Mammary epithelial cell (primary cell): ENCODE measurements at places on chromosomes 11 and 22.

- peak; percentile 66 for DNase-seq
These were observed 851.1 kb upstream of the RAG2 start for GRCh38 chr11:37449146-37449545.

DNA sequence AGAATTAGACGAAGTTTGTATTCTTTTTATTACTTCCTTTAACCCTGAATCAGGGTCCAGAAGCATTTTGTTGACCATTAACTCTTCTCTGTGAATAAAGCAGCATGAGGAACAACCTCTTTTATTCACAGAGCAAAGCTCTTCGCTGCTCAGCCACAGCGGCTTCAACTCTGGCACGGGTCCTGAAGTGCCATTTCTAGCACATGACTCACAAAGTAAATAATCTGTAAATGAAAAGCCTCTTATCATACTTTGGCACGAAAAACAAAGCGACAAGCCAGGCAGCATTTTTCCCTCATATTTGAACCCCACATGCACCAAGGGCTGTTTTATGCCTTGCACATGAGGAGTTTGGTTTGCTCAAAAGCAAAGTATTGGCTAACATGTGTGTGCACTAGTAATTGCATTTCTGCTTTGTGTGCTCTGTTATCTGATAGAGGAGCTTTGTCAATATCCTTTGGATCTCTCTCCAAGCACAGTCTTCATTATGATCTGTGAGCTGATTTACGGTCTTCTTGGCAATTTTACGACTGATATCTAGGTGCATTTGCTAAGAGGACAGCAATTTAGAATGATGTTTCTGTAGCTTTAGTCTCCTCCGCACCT is 33.0 kb upstream of the APOBEC3A start:
- peak; percentile 75 for DNase-seq

DNA sequence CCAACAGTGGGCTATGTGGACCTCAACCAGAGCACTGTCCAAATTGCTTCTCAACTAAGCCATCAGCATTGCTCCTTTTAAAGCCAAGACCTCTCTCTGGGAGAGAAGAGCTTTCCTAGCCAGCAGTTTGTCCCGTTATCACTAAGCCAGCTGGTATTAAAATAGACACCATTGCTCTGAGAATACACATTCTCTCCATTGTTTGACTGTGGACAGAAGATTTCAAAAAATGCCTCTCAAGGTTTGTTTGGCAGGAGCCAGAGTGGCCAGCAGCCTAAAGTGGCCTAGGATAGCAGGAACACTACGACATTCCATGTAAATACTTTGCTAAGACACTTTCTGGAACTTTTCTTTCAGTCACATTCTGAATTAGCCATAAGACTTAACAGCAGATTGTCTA is 41.3 kb downstream of the EIF4ENIF1 start:
- no peak for DNase-seq

GRCh38 chr11:66386171-66387069 is 14.9 kb upstream of the SLC29A2 start:
- DNase-seq = peak; percentile 71

GRCh38 chr11:65777241-65777640 is 3.5 kb downstream of the AP5B1 start:
- no peak for DNase-seq

DNA sequence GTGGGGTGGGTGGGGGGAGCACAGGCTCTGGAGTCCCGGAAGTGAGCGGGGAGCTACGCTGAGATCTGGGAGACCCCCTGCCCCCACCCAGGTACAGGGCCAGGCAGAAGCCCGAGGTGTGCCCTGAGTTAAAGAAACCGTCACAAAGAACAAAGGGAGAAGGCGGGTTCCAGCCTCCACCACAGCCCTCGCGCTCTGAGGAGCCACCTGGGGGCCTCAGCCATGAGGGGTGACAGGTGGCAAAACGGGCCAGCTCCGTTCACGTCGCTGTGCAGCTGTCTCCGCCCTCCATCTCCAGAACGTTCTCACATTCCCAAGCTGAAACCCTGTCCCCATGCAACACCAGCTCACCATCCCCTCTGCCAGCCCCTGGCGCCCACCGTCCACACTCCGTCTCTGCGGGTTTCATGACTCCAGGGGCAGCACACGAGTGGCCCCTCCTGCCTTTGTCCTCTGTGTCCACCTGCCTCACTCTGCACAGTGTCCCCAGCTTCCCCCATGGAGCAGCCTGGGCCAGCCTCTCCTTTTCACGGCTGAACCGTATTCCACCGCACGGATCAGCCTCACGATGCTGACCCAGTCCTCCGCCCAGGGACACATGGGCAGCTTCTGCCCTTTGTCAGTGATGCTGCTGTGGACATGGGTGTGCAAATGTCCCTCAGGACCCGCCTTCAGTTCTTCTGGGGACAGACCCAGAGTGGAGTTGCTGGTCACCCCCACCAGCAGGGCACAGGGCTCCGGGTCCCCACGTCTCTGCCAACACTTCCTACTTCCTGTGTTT is 1.7 kb upstream of the MUC5B start:
- DNase-seq = no peak

DNA sequence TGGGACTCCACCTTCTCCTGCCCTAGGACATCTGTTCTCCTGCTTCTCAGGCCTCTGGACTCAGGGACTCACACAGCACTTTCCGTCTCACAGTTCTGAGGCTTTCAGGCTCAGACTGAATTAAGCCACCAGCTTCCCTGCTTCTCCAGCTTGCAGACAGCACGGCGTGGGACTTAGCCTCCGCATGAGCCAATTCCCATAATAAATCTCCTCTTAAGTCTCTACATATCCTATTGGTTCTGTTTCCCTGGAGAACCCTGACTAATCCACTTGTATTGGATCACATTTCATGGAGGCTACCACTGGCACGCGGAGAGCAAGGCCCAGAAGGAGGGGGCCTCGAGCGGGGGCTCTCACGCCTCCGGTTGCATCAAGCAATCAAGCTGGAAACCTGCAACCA is 1313.6 kb downstream of the TBC1D22A start:
- DNase-seq = no peak

DNA sequence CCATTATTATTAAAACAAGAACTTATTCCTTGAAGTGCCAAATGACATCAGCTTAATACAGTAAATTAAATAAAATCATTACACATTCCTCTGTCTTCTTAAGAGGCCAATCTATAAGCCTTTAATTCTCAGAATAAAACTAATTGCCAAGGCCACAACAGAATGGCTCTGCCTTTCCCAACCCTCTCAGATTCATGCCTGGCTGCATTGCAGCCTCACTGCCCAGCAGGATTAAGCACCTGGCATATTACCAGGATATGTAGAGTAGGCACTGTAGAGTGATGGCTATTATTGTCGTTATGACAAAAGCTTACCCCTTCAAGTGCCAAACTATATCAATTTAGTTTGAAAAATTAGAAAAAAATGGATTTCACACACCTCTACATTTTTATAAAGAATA is 9.4 kb upstream of the CALCA start:
- no peak for DNase-seq

- DNase-seq = peak; percentile 100
These were observed 274.4 kb downstream of the C11orf87 start for GRCh38 chr11:109696191-109696897.

- peak; percentile 78 for DNase-seq
These were observed 73.7 kb upstream of the AMOTL1 start for GRCh38 chr11:94694309-94695060.

GRCh38 chr22:22928666-22929380 is 41.2 kb downstream of the IGLL5 start:
- peak; percentile 8 for DNase-seq

GRCh38 chr11:17418444-17419081 is 30.1 kb upstream of the KCNJ11 start:
- DNase-seq = no peak

GRCh38 chr11:84384731-84385130 is 1098.6 kb upstream of the CCDC90B start:
- peak; percentile 28 for DNase-seq
